Activated CD4-positive, alpha-beta T cell treated with anti-CD3 and anti-CD28 coated beads, Interleukin-10, Interleukin-2, amounts not matched to agents 100 ng/mL and 50 ng/mL, durations not matched to agents 16 hours and 8 hours (primary cell): ENCODE measurements at places on chromosomes 1 and 21.

DNA sequence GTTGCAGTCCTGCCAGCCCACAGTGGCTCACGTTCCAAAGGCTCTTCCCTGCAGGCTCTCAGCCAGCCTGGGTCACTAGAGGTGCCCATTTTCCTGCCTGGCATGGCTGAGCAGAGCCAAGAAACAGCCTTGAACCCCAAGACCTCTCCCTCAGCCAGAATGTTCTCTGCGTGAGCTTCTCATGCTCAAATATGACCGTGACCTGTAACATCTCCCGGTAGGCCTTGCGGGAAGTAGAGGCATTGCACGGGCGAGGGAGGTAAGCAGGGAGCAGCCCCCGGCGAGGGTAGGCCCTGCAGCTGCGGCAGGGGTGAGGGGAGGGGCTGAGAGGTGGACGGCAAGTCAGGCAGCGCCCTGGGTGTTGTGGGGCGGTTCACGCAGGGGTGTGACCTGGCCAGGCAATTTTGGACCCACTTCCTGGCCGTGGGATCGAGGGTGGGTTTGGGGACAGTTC is 20.0 kb downstream of the RRP1 start:
- DNase-seq = no peak

- peak; percentile 82 for DNase-seq
These were observed 37.2 kb upstream of the ETS2 start for GRCh38 chr21:38768471-38769063.

GRCh38 chr1:110477041-110477440 is 26.1 kb downstream of the PROK1 start:
- DNase-seq = peak; percentile 34

DNA sequence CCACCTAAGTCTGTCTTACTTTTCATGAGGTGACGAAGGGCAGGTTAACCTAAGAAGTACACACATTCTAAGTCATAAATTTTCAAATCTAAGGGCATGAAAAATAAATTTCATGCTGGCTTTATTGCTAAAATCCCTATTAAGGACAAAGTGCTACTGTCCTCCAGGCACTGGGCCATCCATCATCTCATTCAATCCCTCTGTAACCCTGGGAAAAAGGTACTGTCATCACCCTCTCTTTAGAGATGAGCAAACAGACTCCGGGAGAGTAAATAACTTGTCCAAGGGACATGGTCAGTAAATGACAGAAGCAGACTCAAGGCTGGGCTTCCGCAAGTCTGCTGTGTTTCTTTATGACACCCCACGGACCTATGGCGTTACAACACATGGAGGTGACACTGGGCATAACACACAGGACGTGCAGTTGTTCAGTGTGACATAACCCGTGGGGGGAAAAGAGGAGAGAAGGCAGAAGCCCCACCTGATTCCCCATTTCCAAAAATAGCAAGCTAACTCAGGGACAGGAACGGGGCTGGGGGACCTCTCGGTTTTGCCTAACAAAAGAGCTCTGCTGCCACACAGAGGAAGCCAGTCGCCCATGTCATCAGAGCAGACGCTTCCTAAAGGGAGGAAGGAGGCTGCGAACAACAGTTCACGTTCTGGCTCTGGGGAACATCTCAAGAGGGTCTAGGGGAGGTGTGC is 12.5 kb upstream of the SRM start:
- peak; percentile 50 for DNase-seq

GRCh38 chr1:5597171-5597850 is 394.9 kb downstream of the NPHP4 start:
- DNase-seq = no peak

DNA sequence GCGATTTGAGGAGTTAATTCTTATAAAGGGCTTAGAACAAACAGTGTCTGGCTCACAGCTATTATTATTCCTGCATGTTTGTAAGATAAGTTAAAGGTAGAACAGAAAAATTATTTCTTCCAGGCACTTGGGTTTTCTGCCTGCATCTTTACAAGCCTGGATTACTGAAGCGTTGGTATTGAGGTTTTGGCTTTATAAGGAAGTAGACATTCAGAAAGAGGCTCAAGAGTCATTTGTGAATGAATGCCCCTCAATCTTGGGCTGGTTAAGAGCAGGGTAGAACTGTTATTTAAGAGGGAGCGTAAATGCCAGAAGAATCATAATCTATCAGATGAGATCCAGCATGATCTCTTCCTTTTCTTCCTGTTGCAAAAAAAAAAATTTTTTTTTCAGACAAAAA is 77.3 kb upstream of the ARID1A start:
- no peak for DNase-seq

DNA sequence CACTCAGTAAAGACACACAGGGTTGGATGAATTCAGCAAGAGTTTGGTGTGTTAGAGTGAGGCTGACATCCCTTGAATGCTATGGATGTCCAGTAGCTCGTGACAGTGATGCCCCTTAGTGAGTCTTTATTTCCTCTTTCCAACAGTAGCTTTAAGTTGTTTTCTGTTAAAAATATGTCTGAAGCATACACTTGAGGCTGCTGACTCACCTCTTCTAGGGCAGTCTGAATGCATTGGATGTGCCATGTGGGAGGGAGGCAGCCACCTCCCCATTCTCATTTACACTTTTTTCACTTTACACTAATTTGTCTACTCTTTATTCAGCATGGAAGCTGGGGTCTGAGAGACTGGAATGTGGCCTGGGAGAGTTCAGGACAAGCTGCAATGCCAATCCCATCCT is 17.6 kb downstream of the NOS1AP start:
- no peak for DNase-seq
